Daoy (cell line): ENCODE measurements at places on chromosomes 4 and X. TPM values are rescaled to one million over a fixed set of nuclear protein-coding genes. Genes with fewer than 3 reads are reported as not detected.

DNA sequence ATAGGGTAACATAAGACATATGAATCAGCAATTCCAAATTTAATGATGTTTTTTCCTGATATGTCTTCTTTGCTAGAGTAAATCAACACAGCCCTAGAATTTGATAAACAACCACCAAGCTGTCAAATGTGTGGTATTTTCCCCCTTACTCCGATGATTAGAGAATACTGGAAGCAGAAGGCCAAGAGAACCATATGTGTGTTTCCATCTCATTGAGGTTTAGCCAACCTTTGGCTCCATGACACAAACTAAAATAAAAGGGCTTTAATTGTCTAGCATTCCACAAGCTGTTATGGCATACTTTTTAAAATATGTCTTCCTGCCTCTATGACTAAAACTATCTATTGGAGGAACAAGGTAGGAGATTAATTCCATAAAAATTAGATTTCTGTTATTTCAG, 1222.4 kb upstream of the AGA start:
- DNase-seq, result no peak

- DNase-seq, result no peak
Observed at GRCh38 chr4:77284036-77284435, 127.0 kb downstream of the CCNG2 start.

DNA sequence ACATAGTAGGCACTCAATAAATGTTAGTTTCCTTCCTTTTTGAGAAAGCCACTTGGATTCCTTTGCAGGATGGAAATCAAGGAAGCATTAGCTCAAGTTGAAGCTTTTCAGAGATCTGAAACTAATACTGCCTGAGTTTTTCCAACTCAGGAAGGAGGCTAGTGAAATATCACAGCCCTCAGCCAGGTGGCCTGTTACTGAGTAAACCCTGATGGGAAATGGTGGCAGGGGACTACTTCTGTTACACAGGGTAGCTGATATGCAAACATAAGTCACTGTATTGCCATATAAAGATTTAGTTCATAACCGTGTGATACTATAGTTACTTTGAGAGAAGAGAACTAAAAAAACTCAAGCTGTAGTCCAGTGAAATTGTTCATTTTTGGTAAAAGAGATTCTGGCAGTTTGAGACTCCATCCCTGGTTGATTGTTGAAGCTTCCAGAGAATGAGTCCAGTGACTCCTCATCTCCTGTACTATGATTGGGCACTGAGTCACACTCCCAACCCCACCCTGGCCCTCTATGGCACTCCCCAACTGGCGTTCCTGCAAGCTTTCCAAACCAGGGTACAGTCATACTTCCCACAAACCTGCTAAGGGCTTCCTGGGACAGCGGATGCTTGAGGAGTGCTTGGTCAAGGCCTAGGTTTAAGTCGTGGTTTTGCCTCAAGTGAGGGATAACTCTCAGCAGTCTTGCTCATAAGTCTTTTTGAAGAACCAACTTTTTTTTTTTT, 81.8 kb downstream of the MID1IP1 start:
- peak; percentile 85 for DNase-seq

DNA sequence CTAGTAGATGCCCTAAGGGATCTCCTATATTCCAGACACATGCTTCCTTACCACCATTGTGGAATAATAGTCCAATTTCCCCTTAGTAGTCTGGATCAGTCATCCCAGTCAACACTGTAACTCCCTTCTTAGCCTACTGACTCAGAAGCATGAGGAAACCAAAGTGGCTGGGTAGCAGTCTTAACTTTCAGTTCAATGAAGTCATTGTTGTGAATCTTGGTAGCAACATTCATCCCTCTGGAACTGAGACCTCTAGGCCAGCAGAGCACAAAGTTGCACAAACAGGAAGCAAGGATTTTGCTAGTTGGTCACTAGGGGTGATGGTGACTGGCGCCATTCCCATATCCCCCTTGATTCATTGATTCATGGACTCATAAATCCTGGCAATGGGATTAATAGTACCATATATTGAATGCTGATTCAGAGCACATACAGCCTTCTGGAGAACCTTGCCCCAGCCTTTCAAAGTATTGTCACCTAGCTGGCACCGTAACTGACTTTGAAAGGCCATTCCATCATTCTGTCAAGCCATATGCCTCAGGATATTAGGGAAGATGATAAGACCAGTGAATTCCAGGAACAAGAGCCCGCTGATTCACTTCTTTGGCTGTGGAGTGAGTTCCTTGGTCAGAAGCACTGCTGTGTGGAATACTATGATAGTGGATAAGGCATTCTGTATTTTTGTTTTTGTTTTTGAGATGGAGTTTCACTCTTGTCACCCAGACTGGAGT, 19.7 kb upstream of the GPAT3 start:
- DNase-seq, result peak; percentile 6

DNA sequence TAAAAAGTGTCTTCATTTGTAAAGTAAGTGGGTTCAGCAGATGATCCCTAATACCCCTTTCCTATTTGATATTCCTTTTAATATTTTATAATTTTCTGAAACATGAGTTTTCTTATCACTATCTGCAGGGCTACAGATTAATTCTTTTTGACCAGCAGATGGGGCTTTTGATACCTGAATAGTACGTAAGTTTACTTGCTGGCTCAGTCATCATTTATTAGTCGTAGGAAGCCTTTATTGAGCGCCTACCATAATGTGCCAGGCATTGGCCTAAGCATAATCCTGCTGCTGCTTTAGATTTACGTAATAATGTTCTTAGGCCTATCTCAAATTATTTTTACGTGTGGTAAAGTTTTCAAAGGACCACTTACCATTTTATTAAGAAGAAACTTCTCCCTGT, 33.1 kb downstream of the OSTC start:
- DNase-seq, result no peak

GRCh38 chr4:174036576-174036975, 246.9 kb downstream of the FBXO8 start:
- no peak for DNase-seq

DNA sequence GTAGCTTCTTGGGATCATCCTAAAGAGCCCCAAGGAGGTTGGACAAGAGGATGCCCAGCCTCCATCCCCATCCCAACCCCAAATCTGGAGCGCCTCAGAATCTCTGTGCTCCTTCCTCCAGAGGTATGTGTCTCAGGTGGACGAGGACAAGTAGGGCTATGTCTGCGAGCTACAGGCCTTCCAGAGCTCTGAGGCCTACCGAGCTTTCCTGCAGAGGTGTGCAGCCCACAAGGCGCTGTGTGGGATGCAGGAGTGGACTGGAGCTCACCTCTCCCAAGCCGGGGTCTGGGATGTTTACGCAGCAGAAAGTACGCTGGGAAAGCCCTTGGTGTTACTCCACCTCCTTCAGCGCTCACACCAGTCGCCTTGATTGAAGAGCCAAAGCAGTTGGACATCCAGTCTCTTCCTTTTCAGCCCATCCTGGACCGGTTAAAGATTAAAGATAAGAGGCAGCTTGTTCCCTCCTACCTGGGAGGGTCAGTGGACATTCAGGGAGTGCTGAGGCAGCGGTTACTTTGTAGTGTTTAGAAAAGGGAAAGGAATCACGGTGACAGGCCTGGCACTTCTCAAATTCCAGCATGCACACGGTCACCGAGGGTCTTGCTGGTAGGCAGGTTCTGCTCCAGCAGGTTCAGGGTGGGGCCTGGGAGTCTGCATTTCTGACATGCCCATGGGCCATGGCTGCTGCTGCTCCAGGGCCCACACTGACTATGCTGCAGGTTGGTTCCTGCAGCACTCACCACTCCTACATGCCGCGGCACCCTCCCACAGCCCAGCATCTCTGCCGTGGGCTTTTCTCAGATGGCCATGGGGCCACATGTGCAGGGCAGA, 29.5 kb upstream of the JAKMIP1 start:
- no peak for DNase-seq

The DIPK2B gene
- total RNA-seq, result not detected in 2 replicates

DNA sequence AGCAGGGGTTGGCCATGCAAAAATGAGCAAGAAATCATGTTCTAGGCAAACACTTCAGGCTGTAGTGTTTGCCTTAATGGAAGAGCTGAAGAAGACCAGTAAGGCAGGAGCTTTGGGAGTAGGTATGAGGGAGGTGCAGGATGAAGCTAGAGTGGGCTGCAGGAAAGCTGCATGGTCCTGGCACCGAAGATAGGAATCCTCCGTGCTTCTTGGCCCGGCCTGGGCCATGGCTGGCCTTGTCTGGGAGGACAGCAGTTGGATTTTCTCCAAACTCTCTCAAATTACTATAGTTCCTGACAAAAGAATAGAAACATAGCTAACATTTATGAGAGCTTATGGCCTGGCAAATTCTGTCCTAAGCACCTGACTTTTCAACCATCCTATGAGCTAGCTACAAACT, 116.5 kb downstream of the UCHL1 start:
- DNase-seq, result no peak

- no peak for DNase-seq
Observed at GRCh38 chr4:169215656-169216055, 55.1 kb downstream of the SH3RF1 start.

GRCh38 chr4:1522606-1523005, 116.4 kb upstream of the NKX1-1 start:
- DNase-seq, result no peak

DNA sequence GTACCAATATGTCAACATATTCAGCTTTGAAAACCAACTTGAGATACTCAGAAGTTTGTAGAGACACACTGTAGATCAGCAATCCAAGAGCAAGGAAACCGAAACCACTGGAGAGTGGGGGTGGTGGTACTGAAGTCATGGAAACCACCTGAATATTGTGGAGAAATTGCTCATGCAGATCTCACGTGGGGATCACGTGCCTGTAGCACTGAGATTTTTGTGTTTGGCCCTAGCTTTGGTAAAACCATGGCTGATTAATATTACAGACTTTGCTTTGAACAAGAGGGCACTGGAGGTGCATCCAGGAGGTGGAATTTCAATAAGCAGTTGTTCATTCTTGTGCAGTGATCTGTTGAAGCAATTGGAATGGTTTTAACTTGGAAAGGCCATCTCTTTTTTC, 47.2 kb downstream of the GBA3 start:
- DNase-seq, result peak; percentile 6

- DNase-seq, result no peak
Observed at GRCh38 chrX:150038986-150039599, 100.8 kb upstream of the EOLA2 start.

GRCh38 chrX:134172588-134173259, 64.3 kb upstream of the CCDC160 start:
- peak; percentile 18 for DNase-seq

The FNIP2 gene
- total RNA-seq, result 5.2 and 12.5 TPM in 2 replicates

GRCh38 chrX:33138677-33139249, 72.6 kb downstream of the DMD start:
- DNase-seq, result peak; percentile 70

DNA sequence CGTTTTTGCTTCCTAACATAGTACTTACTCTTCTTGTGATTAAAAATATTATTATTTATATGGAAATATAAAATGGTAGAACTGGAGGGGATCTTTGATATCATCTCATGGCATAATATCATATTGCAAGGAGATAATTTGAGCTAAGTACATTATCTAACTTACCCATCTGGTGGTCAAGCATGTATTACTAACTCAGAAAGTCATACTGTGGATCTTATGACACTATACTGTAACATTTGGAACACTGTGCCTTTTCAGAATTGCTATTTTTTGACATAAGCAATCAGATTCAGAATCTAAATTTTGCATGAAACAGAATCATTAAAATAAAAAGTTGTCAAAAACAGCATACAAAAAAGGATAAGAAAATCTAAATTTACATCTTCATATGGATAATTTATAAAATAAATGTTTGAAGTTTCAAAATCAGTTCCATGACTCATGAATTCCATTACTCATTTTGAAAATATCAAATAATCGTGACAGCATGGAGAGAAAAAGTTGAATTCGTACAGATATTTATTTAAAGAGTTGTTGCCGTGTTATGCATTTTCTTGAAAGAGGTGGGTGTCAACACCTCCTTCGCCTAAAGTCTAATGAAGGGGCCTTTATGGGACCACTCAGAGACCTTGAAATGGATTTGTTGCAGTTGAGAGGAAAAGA, 928.1 kb downstream of the PDHA2 start:
- DNase-seq, result no peak

DNA sequence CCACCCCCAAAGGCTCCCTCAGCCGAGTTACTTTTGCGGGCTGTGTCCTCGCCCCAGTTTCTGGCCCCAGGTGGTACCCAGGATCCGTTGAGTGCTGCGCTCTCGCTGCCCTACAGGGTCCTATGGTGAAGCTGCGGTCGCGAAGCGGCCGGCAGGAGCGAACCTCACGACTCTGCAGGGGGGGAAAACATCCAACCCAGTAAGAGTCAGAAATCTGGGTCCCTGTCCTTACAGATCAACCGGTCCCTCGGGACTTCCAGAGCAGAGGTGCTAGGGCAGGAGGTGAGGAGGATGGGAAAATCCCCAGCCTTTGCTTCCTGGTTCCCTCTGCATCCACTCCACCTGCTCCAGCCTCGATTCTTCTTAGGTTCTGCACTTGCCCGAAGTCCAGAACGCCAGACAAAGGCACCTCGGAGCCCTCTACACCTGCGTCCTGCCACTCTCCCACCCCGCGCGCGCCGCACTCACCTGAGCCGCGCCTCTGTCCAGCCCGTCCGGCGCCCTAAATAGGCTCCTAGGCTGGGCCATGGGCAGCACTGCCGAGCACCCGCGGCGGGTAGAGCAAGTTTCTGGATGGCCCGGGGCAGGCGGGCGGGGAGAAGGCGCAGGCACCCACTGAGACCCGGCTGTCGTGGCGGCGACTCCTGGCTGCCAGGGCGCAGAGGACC, at the start of gene HS3ST1:
Gene HS3ST1, minus strand, starts transcription at position 664 of the 668 bp plus-strand sequence. CDS start 28,889 bp downstream, outside the sequence.
- no peak for DNase-seq

The SOX3 gene
- total RNA-seq, result not detected in 2 replicates

DNA sequence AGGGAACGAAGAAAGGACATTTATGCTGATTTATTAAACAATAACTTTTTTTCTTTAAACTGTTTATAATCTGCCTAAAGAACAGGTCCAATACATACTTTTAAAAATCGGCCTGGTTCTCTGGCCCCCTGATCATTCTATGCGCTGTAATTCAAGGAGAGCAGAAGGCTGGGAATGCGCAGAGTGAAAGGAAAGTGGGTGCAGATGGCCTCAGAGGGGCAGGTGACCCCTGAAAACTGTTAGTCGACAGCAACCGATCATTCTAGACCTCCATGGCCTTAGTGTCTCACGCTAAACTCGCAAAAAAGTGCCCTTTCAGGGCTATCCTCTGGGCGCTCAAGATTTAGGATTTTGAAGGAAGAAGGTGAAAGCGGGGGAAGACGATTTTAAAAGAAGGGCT, 2.2 kb downstream of the PDE5A start:
- peak; percentile 2 for DNase-seq

The PABPC5 gene
- total RNA-seq, result 0.27 TPM in 1 of 2 replicates, not detected in the other

DNA sequence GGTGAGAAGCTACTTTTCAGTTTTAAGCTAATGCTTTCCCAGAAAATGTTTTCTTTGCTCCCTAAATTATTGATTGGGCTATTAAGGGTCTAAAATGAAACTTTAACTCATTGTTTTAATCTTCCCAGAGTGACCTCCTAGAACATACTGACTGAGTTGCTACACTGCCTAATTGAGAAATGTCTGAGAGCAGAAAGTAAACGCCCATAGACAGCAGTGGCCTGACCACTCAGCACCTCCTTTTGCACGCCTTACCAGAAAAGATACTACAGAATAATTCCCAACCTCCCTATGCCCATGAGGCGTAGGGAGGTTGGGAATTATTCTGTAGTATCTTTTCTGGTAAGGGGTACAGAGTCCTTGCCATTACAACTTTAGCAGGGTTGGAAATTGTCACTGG, 381.8 kb upstream of the LCORL start:
- no peak for DNase-seq
